ENCODE measurements at places on chromosomes 5 and 9. TPM values are rescaled to one million over a fixed set of nuclear protein-coding genes. Genes with fewer than 3 reads are reported as not detected.

- no peak for DNase-seq
Observed at GRCh38 chr5:111083323-111083722, 8.8 kb upstream of the WDR36 start.

DNA sequence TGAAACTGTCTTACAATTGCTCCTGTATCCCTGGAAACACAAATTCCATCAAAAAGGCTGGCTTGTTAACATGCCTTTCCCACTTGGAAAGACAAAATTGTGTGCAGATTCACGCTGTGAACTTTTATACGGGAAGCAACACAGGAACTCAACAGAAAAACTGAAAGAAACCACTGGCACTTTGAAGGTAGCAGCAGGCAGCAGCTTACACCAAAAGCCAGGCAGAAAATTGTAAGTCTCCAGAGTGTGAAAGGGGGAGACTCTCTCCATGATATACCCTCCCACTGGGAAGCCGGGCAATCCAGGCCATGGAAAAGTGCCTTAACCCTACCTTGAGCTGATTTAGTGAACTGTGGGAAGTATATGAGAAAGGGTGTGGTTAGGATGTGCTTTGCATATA is 943.7 kb downstream of the CDH18 start:
- no peak for DNase-seq

- DNase-seq = no peak
Observed at GRCh38 chr9:126528111-126528510, 85.6 kb upstream of the LMX1B start.

DNA sequence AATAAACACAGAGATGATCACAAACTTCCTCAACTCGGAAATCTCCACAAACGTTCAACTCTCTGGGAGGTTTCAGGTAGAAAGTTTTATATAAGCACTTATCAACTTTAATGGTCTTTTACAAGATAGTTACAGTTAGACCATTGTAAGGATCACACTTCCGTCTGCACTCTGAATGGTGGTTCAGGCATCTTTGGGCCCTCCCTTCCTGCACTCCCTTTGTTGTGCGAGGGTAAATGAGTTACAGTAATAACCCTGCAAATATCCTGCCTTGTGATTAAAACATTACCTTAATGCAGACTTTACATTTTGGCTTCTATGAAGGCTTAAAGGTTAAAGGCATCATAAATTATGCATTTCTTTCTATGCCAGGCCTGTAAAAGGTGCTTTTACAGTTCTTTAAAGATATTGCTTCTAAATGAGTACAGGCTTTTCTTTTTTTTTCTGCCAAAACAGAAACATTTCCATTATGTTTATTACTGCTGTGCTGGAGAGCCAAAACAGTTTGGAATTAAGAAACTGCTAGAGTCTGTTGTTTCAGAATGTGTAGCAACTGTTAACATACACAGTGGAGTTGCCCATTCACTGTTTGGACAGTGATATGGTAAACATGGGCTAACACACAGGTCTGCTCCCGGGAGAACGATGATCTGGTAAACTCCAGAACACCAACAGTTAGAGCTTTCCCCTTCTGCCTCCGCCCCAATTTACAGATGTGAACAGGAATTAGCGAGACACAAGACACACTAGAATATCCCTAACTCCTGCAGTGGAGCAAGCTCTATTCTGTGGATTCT is 1.1 kb downstream of the PRUNE2 start:
- DNase-seq = no peak

GRCh38 chr9:137317718-137318511 is 15.8 kb upstream of the NRARP start:
- no peak for DNase-seq

DNA sequence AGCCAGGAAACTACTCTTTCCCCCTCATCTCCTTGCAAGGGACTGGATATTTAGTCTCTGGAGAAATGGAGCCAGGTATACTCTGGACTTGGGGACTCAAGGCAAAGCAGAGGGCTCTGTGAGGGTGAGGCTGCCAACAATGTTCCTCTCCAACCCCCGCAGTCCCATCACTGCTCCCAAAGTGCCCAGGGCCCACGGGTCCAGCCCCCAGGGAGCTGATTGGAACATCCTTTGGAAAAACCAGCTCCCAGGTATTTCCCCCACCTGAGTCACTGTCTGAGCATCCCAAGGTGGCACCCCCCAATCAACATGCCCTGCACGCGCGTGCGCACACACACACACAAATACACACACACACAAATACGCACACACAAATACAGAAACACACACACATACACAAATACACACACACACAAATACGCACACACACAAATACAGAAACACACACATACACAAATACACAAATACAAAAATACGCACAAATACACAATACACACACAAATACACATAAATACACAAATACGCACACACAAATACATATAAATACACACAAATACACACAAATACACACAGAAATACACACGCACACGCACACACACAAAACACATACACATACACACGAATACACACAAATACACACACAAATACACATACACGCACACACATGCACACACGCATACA is 137.4 kb downstream of the DAB2IP start:
- DNase-seq = no peak

GHR gene
- 2.3 TPM for total RNA-seq

HSPB3 gene
- total RNA-seq = 21.1 TPM

FGF1 gene
- 0.77 TPM for total RNA-seq

MTREX gene
- total RNA-seq = 85.7 TPM

Data from fibroblast of lung (primary cell).